BE2C (cell line): ENCODE measurements at places on chromosomes 12 and 14.

- DNase-seq, result peak; percentile 87
These were observed 33.5 kb downstream of the FMNL3 start for GRCh38 chr12:49673446-49674317.

DNA sequence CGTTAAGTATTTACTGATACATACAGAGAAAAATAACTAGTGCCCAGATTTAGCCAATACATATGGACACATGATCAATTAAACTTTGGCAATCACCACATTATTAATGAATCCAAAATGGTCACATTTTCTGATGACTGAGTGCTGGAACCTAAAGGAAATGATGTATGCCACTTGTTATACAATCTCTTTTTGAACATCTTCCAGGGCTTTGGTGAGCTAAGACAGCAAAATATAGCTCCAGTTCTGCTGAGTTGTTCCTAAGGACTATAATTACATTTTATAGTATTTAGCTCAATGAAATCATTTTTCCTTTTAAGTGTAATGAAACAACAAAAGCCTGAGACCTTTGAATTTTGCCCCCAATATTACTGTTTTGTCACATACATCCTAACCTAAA, 329.1 kb upstream of the ATP2B1 start:
- DNase-seq, result no peak

DNA sequence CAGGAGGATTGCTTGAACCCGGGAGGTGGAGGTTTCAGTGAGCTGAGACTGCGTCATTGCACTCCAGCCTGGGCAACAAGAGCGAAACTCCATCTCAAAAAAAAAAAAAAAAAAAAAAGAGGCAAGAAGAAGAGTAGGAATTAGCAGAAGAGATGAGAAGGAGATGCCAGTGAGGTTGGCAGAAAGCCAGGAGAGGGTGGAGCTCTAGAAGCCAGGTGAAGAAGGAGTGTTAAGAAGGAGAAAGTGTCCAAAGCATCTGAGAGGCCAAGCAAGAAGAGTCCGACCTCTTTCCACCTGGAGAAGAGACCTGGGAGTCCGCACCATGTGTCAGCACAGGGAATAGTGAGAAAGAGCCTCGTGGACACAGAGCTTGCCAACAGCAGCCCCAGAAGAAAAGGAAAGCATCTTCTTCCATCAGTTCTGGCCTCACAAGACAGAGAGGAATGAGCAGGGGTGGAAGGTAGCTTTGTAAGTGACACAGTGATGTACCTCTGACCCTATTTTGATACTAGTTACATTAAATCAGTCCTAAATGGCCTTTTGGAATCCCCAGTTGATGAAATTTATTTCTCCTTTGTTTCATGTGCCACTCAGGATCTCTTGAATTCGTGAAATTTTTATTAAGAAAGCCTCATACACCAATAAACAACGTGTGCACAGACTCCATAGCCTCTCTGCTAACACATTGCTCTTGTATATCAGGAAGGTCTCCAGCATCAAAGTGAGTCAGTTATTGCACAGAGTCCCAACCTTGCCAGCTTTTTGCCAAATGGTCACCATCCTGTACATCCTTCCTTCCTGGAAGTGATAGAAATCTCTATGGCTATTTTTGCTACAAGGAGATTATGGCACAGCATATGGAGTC, 70.6 kb downstream of the SAMD4A start:
- DNase-seq, result no peak

DNA sequence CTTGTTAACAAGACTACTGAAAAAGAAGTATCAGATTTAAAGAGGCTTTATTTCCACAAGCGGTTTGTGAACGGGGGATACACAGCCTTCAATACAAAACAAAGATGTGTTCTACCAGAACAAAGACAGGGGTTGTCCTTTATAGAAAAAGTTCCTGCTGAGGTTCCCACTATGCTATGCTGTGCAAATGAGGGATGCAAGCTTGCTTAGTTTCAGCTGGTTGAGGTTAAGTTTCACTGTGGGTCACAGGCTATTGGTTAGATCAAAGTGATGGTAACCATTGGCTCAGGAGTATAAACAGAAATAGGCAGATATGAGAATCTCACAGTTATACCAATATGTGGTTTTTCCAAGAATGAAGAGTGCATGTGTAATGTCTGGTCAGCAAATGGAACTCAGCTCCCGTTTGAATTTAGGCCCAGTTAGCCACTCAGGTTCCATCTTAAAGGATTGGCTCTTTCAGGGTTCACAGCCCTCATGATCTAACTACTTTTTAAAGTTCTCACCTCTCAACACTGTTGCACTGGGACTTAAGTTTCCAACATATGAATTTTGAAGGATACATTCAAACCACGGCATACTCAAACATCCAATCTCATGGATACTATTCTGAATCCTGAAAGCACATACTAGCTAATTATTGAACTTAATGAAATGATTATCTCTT, 215.4 kb upstream of the DCN start:
- DNase-seq, result no peak

DNA sequence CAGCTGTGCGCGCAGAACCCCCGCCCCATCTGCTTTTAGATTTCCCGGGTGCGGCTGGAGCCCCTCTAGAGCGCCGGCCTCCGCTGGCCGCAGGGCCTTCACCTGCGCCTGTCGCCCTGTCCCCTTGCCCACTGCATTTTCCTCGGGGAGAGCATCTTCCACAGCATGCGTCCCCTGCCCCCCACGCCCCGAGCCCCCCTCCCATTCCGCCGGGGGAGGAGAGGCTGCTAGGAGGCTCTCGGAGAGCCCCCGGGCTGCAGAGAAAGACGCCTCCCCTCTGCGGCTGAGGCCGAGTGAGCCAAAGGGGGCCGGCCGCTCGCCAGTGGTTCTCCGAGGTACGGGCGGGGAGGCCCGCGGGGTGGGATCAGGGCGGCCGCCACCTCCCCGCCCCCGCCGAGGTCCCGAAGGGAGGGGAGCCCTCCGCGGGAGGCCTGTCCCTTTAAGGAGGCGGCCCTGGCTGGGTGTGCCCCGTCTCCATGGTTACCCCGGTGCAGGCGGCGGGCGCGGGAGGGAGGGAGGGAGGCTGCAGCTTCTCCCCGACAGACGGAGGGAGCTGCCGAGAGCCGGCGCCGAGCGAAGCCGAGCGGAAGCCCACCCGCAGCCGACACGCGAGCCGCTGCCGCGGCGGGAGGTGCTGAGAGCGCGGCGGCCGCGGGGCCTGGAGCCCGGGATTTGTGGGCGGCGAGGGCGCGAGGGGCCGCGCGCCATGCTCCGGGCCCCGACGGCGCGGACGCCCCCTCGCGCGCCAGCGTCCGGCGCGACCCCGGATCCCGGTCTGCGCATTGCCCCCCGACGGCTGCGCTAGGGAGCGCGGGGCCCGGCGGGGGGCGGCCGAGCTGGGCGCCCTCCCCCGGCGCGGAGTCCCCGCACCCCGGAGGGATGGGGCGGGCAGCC, at the start of gene KCNH3:
Gene KCNH3, plus strand, starts transcription at position 521 of the 894 bp plus-strand sequence. CDS start 387 bp downstream, outside the sequence.
- DNase-seq, result peak; percentile 86

- DNase-seq, result no peak
These were observed 91.6 kb downstream of the FOXN3 start for GRCh38 chr14:89325299-89325883.

- no peak for DNase-seq
These were observed 1.5 kb upstream of the SLC25A47 start for GRCh38 chr14:100321473-100322137.

GRCh38 chr12:94938583-94938982, 64.9 kb downstream of the NDUFA12 start:
- DNase-seq, result no peak

DNA sequence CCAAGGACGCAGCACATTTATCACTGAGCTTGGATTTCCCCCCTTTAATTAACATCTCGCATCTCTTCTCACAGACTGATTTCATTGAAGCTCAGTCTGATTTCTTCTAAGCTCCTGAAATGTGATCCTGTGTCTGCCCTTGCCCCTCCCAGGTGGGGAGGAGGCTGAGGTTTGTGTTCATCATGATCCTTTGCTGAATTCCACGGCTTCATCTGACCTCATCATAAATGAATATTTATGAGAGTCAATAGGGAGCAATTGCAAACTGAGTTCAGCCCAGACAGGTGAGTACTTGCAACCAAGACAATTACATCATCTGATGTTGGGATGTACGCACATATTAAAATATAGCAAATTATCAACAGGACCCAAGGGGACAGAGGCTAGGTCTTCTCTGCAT, 72.4 kb downstream of the MAP1LC3B2 start:
- DNase-seq, result no peak

GRCh38 chr14:63890553-63890952, 37.7 kb downstream of the SYNE2 start:
- DNase-seq, result no peak

DNA sequence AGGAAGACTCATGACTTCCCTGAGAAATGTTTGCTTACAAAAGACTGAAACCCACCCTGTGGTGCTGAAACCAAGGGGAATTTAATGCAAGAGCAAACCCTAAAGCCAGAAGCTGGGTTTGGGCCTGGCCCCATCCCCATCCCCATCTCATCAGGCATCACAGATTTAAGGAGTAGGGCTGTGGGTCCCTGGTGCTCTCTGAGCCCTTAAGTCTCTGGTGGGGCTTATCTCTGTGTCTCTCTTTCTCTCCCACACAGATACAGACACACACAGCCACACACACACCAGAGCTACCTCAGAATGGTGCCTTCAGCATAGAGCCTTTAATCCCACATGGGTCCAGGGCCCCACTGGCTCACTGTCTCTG, 237.1 kb downstream of the SLC41A2 start:
- DNase-seq, result no peak

- no peak for DNase-seq
These were observed 11.4 kb downstream of the PRORP start for GRCh38 chr14:35133542-35134328.

DNA sequence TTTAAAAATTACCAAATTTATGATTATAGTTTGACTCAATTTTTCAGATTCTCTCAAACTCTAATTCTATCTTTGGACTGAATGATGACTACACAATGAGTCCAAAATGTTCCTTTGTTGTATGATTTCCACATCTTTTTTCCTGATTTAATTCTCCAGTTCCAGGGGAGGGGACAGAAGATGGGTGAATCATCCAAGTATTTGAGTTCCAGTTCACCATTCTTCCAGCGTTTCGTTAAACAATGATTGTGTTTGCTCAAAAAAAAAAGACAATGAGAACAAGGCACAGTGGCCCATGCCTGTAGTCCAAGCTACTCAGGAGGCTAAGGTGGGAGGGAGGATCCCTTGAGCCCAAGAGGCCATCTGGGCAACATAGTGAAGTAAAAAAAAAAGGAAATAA, 23.8 kb downstream of the BAZ1A start:
- no peak for DNase-seq

DNA sequence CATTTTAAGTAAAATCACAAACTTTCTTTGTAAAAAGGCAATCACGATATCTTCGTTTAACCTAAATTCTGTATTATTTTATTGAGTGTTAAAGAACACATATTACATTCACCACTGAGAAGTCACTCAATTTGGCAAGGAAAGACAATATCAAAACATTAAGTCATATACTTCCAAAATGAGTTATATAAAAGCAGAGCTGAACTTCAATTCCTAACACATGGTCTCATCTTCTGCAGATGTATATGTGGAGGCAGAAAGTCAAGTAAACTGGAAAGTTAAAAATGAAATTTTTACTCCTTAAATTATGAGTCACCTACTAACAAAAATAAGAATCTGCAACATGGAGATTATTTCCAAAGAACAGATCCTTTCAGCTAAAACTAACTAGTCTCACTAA, 28.7 kb downstream of the BMAL2 start:
- DNase-seq, result no peak

GRCh38 chr12:127722611-127723010, 544.4 kb upstream of the TMEM132C start:
- no peak for DNase-seq

- no peak for DNase-seq
These were observed at the start of gene PTGDR for GRCh38 chr14:52267501-52268278. Gene PTGDR (plus strand): TSS chr14:52267698. CDS start chr14:52267815, 117 bp downstream.

- no peak for DNase-seq
These were observed 579.4 kb downstream of the ALG10 start for GRCh38 chr12:34601689-34602088.

DNA sequence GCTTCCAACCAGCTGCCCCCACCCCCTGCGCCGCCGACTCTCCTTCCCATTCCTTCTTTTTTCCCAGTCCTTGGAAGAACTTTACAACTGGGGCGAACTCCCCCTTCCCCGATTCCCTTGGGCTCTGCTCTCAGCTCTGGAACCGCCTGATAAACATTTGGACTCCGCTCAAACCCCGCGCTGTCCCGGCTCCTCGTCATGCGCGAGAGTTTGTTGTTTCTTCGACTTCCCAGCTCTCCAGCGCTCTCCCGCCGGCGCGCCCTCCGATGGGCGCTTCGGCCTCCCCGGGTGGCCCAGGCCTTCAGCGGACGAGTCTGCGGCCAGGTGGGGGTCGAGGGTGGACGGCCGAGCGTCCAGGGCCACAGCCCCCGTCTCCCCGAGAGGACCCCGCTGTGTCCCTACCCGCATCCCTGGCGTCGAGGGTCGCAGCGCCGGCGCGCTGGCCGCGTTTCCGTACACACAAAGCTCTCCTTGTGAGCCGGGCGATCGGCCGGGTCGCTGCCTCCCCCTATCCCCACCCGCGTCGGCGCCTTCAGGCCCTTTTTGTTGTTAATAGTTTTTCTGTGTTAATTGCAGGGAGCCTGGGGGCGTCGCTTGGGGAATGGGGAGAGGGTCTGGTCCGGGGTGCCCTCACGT, 847 bp downstream of the MMP14 start:
- no peak for DNase-seq

DNA sequence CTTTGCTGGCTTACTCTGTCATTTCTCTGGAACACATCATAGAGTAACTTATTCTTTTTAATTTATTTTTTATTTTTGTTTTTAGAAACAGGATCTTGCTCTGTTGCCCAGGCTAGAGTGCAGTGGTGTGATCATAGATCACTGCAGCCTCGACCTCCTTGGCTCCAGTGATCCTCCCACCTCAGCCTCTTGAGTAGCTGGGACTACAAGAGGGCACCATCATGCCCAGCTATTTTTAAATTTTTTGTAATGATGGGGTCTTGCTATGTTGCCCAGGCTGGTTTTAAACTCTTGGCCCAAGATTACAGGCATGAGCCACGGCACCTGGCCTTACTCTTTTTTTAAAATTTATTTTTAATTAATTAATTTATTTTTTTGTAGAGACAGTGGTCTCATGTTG, 32.2 kb upstream of the RD3L start:
- no peak for DNase-seq

GRCh38 chr12:93166541-93167307, 211.0 kb upstream of the NUDT4 start:
- DNase-seq, result no peak

GRCh38 chr12:89464974-89465592, 59.5 kb downstream of the GALNT4 start:
- DNase-seq, result no peak

GRCh38 chr12:78929075-78929418, 64.5 kb downstream of the SYT1 start:
- no peak for DNase-seq

- DNase-seq, result no peak
These were observed 51.0 kb downstream of the SPTLC2 start for GRCh38 chr14:77565289-77565993.

DNA sequence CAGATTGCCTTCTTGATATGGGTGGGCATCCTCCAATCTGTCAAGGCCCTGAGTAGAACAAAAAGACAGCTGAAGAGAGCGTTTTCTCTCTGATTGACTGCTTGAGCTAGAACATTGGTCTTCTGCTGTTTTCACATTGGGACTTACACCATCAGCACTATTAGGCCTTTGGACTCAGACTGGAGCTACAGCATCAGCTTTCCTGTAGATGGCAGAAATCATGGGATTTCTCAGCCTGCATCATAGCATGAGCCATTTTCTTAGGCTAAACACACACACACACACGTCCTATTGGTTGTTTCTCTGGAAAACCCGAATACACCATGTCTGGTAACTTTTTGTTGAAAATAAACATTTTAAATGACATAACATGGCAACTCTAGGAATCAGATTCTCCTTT, 15.8 kb upstream of the PPM1A start:
- DNase-seq, result no peak

GRCh38 chr14:103881268-103882201, 34.2 kb upstream of the PPP1R13B start:
- peak; percentile 67 for DNase-seq
